Umbilical cord (tissue), 2 donors: ENCODE measurements at places on chromosomes 1 and 21. TPM values are rescaled to one million over a fixed set of nuclear protein-coding genes. Genes with fewer than 3 reads are reported as not detected.

DNA sequence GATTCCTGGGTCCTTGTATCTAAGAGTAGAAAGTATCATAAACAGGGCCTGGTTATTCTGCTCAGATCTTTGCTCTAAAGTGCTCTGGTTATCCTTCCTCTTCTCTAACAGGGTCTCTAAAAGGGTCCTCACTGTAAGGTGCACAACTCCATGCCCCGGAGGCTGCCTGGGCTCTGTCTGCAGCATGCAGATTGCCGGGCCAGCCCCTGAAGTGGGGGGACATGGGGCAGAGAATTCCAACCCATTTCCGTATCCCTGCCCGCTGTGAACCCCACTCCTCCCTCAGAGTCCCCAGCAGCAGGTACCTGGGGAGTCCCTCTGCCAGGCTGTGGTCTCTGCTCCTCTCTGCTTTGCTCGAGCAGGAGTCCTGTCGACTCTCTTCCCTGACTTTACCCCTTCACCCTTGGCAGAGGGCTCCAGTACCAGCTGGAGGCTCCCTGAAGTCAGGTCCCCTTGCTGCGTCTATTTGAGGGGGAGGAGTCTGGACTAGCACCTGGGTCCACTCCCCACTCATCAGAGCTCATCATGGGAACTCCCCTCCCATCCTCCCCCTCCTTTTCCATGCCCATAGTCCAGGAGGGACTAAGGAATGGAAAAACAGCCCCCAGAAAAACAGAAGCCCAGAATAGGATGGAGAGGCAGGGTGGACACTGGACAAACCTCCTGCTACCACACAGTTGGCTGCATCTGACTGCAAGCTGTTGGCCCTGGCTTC, 12.1 kb downstream of the BLACAT1 start:
- no peak for DNase-seq

IGSF3 gene
- 32.5 TPM for total RNA-seq

DNA sequence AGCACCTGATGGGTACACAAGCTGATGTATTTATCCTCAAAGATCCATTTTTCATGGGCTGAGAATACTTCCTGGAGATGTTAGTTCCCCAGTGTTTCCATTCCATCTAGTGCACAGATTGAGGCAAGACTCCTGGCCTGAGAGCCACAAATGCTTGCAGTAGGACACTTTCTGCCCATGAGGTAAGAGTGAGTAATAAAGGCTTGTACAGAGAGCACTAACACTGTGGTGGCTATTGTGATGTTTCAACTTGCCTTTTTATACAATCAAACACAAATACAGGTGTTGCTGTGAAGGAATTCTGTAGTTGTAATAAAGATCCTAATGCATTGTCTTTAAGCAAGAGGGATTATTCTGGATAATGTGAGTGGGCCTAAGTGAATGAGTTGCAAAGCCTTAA, 186.1 kb upstream of the ADAMTS5 start:
- DNase-seq: no peak

GRCh38 chr1:238778113-238778512, 608.3 kb upstream of the CHRM3 start:
- DNase-seq: peak; percentile 44

DRAXIN gene
- total RNA-seq: 1.4 TPM

- no peak for DNase-seq
Observed at GRCh38 chr1:200015811-200016210, 11.7 kb upstream of the NR5A2 start.

ROR1 gene
- total RNA-seq: 22.4 TPM

DNA sequence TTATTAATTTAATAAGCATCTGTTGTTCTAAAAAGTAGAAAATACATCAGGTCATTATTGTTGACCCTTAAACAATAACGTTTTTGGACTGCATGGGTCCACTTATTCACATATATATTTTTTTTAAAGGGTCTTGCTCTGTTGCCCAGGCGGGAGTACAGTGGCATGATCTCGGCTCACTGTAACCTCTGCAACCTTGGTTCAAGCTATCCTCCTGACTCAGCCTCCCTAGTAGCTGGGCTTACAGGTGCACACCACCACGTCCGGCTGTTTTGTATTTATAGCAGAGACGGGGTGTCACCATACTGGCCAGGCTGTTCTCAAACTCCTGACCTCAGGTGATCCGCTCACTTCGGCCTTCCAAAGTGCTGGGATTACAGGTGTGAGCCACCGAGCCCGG, 53.0 kb downstream of the DAP3 start:
- no peak for DNase-seq

ST6GALNAC5 gene
- 166 TPM for total RNA-seq

OLIG2 gene
- not detected for total RNA-seq

GRCh38 chr1:108591466-108591865, 31.6 kb downstream of the EEIG2 start:
- DNase-seq: no peak

LHX8 gene
- total RNA-seq: 1.7 TPM

- peak; percentile 81 for DNase-seq
Observed at GRCh38 chr1:210231846-210232510, 618 bp upstream of the SERTAD4 start.

CADM3 gene
- total RNA-seq: 16.1 TPM

C1QA gene
- 122 TPM for total RNA-seq

NTNG1 gene
- 2.2 TPM for total RNA-seq

- no peak for DNase-seq
Observed at GRCh38 chr21:30234643-30235042, 18.7 kb upstream of the CLDN8 start.

GRCh38 chr1:57091642-57092041, 125.8 kb upstream of the C8B start:
- DNase-seq: no peak

CLCA2 gene
- total RNA-seq: 11.3 TPM

- no peak for DNase-seq
Observed at GRCh38 chr1:212727386-212728181, 27.9 kb upstream of the BATF3 start.

DNA sequence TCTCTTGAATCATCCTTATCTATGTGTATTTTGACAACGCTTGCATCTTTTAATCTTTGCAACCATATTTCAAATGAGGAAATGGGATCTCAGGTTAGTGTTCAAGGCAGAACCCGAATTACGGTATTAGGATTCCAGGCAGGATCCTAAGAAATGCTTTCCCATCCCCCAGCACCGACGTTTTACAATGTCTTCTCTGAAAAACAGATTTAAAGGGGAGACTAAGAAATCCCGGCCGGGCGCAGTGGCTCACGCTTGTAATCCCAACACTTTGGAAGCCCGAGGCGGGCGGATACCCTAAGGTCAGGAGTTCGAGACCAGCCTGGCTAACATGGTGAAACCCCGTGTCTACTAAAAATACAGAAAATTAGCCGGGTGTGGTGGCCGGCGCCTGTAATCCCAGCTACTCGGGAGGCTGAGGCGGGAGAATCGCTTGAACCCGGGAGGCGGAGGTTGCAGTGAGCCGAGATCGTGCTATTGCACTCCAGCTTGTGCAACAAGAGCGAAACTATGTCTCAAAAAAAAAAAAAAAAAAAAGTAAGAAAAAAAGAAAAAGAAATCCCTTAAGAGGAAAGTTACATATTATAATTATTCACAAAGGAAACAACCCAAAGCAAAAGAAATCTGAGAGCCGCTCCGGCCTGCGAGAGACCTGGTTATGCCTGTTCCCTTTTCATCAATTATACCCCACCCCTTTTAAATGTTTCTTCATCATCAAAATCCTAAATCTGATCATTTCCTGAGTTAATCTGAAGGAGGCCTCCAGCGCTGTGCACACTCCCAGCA, 801 bp upstream of the GORAB start:
- peak; percentile 73 for DNase-seq

GRCh38 chr1:162145966-162146696, 76.6 kb downstream of the NOS1AP start:
- peak; percentile 24 for DNase-seq

DNA sequence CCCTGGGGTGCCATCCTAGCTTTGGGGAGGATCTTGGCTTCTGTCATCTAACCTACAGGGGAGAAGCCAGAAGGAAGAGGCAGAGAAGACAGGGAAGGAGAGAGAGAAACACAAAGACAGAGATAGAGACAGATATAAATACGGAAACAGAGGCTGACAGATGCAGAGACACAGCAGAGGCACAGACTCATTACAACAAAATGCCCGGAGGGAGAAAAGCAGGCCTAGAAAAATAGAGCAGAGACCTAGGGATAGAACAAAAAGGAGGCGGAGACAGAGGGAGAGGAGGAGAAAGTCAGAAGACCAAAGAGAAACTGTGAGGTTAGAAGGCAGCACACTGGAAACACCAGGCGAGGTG, 1.9 kb downstream of the PEAR1 start:
- peak; percentile 52 for DNase-seq

SPATA1 gene
- total RNA-seq: 4.8 TPM

- no peak for DNase-seq
Observed at GRCh38 chr1:13564073-13564472, 19.6 kb upstream of the PDPN start.

- DNase-seq: no peak
Observed at GRCh38 chr1:82491301-82492048, 690.7 kb downstream of the ADGRL2 start.

CELA2B gene
- not detected for total RNA-seq

GRCh38 chr1:228972576-228972975, 237.3 kb downstream of the RHOU start:
- no peak for DNase-seq

PADI2 gene
- 8.4 TPM for total RNA-seq

DNA sequence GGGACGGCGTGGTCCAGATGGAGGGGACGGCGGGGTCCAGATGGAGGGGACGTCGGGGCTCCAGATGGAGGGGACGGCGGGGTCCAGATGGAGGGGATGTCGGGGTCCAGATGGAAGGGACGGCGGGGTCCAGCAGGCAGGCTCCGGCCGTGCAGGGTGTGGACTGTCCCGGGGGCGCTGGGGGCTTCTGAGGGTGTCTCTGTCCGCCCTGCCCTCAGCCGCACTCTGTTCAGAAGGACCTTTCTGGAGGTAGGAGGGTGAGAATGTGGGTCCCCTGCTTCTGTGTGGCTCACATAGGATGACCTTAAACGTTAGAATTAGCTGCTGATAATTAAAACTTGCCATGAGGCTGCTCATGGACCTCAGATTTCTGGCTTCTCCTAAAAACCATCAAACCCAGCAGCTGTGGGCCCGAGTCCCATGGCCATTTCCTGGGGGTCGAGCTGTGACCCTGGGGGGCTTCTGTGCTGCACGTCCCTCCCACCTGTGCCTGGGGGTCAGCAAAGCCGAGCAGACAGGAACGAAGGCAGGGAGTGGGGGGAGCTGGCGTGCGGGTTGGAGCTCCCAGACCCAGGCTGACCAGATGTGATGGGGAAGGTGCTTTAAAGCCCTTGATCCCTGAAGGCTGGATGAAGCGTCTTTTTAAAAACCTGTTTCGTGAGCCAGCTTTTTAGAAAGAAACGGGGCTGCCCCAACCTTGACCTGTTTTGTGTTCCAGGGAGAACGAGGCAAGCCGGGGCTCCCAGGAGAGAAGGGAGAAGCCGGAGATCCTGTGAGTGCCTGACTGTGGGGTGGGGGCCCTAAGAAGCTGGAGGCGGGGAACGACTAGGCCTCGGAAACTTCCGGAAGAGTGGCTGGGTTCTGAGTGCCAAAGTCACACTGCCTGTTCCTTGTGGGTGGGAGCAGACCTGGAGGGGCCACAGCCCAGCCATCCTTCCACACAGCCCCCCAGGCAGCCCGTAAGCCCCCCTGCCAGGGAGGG, 7.1 kb downstream of the COL6A1 start:
- DNase-seq: no peak

GRCh38 chr1:93005252-93005598, 44.0 kb upstream of the DIPK1A start:
- DNase-seq: no peak

PLEKHA6 gene
- total RNA-seq: 4.3 TPM

- no peak for DNase-seq
Observed at GRCh38 chr1:68528243-68528642, 31.4 kb upstream of the DEPDC1 start.

STXBP3 gene
- total RNA-seq: 78.0 TPM

GRCh38 chr1:197195100-197195499, 48.6 kb upstream of the ASPM start:
- no peak for DNase-seq

DNA sequence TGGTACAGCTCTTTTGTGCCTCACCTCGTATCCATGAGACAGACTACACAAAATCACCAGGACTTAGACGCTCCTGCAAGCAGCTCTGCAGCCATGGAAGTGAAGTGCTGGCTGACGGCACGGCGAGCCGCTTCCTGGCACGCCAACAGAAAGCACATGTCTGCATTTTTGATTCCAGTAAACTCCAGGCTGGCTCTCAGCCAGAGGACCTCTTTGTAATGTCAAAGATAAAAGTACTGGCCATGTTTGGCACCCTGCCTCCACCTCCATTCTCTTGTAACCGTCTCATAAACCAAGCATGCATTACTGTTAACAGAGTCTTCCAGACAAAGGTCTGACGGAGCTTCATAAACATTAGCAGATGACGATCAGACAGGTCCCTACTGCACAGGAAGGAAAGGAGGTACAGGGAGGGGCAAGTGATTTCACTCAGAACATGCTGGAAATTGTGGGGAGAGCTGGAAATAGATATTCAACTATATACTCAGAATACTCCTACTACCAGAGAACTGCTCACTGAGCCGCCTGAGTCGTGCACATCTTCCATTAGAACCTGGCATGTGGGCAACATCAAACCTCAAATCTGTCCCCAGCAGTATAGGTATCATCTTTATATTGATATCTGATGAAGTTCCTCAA, 632.0 kb downstream of the SMYD3 start:
- peak; percentile 97 for DNase-seq
